ENCODE measurements at places on chromosomes 7 and 10.

- DNase-seq, result no peak
- no peaks in the 10 kb centered on the region for H3K36me3 ChIP-seq
- no peak overlapping the region for H3K27ac ChIP-seq
- no peak overlapping the region for H3K4me3 ChIP-seq
- H3K4me1 ChIP-seq, result no peaks in the 10 kb centered on the region
Measured at GRCh38 chr10:128163701-128164100, 37.5 kb upstream of the MKI67 start.

DNA sequence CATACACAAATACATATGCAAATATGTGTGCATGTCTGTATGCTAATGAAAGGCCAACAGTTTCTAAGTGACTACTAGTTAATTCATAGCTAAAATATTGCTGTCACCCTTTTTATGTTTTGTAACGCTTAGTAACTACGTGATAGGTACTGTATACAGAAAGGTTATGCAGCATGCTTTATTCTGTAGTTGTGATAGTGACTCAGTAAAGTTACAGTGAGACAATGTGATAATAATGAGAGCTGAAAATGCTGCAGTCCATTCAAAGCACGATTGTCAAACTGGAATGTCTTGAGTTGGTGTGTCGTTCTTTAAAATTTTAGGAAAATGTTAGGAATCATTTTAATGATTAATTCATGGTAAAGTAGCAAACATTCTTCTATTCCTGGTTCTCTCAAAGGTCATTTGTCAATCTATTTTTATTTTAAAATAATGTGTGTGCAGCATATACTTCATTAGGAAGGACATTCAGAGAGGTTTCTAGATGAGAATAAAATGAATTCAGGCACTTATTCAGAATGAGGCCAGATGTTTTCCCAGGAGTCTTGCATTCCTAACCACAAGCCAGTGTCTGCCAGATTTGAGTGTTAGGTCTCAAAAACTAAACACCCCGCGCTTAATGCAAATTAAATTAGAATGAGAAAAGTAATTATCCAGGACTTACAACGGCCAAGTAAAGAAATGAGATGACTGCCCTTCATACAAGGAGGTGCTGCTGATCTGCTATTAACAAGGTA lies 408.8 kb upstream of the FZD8 start:
- H3K27ac ChIP-seq, result no peak overlapping the region
- H3K4me3 ChIP-seq, result no peak overlapping the region
- H3K27me3 ChIP-seq, result peaks cover 2% of the 10 kb centered on the region
- H3K4me1 ChIP-seq, result peaks cover 2% of the 10 kb centered on the region

GRCh38 chr7:7943951-7944350 lies 24.6 kb upstream of the GLCCI1 start:
- H3K27ac ChIP-seq, result peak overlapping the region; percentile 36
- H3K27me3 ChIP-seq, result peaks cover 6% of the 10 kb centered on the region
- no peak overlapping the region for H3K4me3 ChIP-seq
- H3K4me1 ChIP-seq, result peaks cover 24% of the 10 kb centered on the region

- peaks cover 4% of the 10 kb centered on the region for H3K4me1 ChIP-seq
- no peaks in the 10 kb centered on the region for H3K36me3 ChIP-seq
- DNase-seq, result no peak
- no peaks in the 10 kb centered on the region for H3K27me3 ChIP-seq
- no peak overlapping the region for H3K4me3 ChIP-seq
Measured at GRCh38 chr7:91618776-91619765, 261.4 kb downstream of the MTERF1 start.

- H3K36me3 ChIP-seq, result peaks cover 5% of the 10 kb centered on the region
- peaks cover 4% of the 10 kb centered on the region for H3K27me3 ChIP-seq
- no peaks in the 10 kb centered on the region for H3K4me1 ChIP-seq
Measured at GRCh38 chr10:72285972-72286521, 12.3 kb downstream of the DDIT4 start.

DNA sequence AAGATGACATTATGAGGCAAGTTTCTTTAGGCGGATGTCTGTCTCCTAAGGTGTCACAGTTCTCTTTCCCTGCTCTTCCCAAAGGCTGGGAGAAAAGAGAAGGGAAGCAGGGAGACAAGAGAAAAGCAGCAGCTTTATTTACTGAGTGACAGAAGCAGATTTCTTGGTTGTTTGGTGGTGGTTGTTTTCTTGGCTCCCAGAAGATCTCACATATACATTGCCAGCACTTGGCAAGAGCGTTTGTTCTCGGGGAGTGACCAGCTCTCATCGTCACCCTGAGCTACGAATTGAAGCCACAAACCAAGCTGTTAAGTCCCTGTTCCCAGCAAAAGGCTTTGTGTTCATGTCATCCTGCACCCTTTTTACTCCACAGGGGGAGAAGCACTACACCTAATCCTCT lies 11.4 kb downstream of the CDHR3 start:
- DNase-seq, result no peak
- peaks cover 10% of the 10 kb centered on the region for H3K4me1 ChIP-seq
- no peak overlapping the region for H3K27ac ChIP-seq
- peaks cover 2% of the 10 kb centered on the region for H3K27me3 ChIP-seq
- H3K36me3 ChIP-seq, result peaks cover 4% of the 10 kb centered on the region
- no peak overlapping the region for H3K4me3 ChIP-seq

GRCh38 chr7:143284591-143285469 lies at the start of gene TMEM139:
Gene TMEM139, plus strand, starts transcription at chr7:143284958. Its CDS starts 1,000 bp downstream, at chr7:143285958.
- H3K4me1 ChIP-seq, result peaks cover 13% of the 10 kb centered on the region
- peaks cover 10% of the 10 kb centered on the region for H3K36me3 ChIP-seq
- peaks cover 14% of the 10 kb centered on the region for H3K27me3 ChIP-seq
- no peak within 1 kb of the TSS for H3K27ac ChIP-seq

DNA sequence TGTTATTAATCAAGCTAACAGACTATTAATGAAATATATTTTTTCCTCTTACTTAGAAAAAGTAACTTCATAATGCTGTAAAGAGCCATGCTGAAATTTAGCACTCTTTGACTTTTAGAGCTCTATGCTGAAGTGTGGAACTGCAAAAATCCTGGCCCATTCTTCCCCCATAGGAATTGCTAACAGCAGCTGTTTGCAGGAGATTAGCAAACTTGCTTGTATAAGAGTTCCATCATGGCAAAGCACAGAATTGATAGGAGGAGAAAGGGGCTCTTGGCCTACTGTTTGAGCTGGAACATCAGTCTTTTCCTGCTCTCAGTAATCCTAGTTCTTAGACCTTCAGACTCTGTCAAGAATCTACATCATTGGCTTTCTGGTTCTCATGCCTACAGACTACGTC lies 18.3 kb upstream of the GNAT3 start:
- no peak overlapping the region for H3K27ac ChIP-seq
- H3K27me3 ChIP-seq, result no peaks in the 10 kb centered on the region
- no peaks in the 10 kb centered on the region for H3K4me1 ChIP-seq
- no peak overlapping the region for H3K4me3 ChIP-seq
- peaks cover 5% of the 10 kb centered on the region for H3K36me3 ChIP-seq
- DNase-seq, result no peak

- no peaks in the 10 kb centered on the region for H3K27me3 ChIP-seq
- DNase-seq, result no peak
- H3K27ac ChIP-seq, result no peak overlapping the region
- H3K4me1 ChIP-seq, result peaks cover 3% of the 10 kb centered on the region
- no peak overlapping the region for H3K4me3 ChIP-seq
- no peaks in the 10 kb centered on the region for H3K36me3 ChIP-seq
Measured at GRCh38 chr7:14892961-14893360, 9.6 kb downstream of the DGKB start.

GRCh38 chr7:12370249-12370648 lies 33.4 kb downstream of the VWDE start:
- no peaks in the 10 kb centered on the region for H3K36me3 ChIP-seq
- H3K4me1 ChIP-seq, result peaks cover 5% of the 10 kb centered on the region
- H3K27ac ChIP-seq, result no peak overlapping the region
- DNase-seq, result no peak

- H3K27ac ChIP-seq, result peak overlapping the region; percentile 28
- peaks cover 16% of the 10 kb centered on the region for H3K4me1 ChIP-seq
- H3K4me3 ChIP-seq, result no peak overlapping the region
- DNase-seq, result no peak
- H3K36me3 ChIP-seq, result no peaks in the 10 kb centered on the region
Measured at GRCh38 chr10:72243822-72244437, 27.9 kb upstream of the ASCC1 start.

DNA sequence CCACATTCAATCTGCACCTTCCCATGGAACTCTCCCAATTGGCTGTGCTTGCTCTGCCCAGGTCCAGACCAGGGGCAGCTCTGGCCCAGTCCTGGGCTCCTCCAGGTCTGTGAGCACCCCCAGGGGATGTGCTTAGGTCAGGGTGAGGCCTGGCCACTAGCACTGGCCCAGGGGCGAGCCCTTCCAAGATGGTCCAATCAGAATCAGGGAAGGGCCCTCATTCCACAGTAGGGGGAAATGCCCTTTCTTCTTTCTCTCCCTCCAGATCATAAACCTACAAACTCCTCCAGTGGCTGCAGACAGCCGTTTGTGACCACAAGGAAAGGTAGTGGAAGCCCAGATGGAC lies 157.0 kb downstream of the PRKAG2 start:
- DNase-seq, result no peak
- no peaks in the 10 kb centered on the region for H3K36me3 ChIP-seq
- peaks cover 2% of the 10 kb centered on the region for H3K27me3 ChIP-seq
- no peak overlapping the region for H3K27ac ChIP-seq
- H3K4me3 ChIP-seq, result no peak overlapping the region

GRCh38 chr7:151888079-151889067 lies 11.5 kb upstream of the PRKAG2 start:
- peak overlapping the region; percentile 15 for H3K4me3 ChIP-seq
- peaks cover 9% of the 10 kb centered on the region for H3K4me1 ChIP-seq
- DNase-seq, result no peak
- peaks cover 5% of the 10 kb centered on the region for H3K27me3 ChIP-seq
- peaks cover 5% of the 10 kb centered on the region for H3K36me3 ChIP-seq
- peak overlapping the region; percentile 68 for H3K27ac ChIP-seq

- no peaks in the 10 kb centered on the region for H3K4me1 ChIP-seq
- H3K36me3 ChIP-seq, result no peaks in the 10 kb centered on the region
- H3K4me3 ChIP-seq, result no peak overlapping the region
- H3K27me3 ChIP-seq, result no peaks in the 10 kb centered on the region
- no peak overlapping the region for H3K27ac ChIP-seq
Measured at GRCh38 chr7:7048213-7048612, 134.1 kb upstream of the C1GALT1 start.

GRCh38 chr7:98802781-98803110 lies 67.1 kb downstream of the TMEM130 start:
- H3K36me3 ChIP-seq, result peaks cover 15% of the 10 kb centered on the region
- peak overlapping the region; percentile 78 for H3K27ac ChIP-seq
- H3K4me1 ChIP-seq, result peaks cover 16% of the 10 kb centered on the region

GRCh38 chr7:25626451-25627131 lies 398.3 kb upstream of the NPVF start:
- no peak for DNase-seq
- no peak overlapping the region for H3K4me3 ChIP-seq
- H3K27ac ChIP-seq, result no peak overlapping the region

GRCh38 chr10:71203716-71204115 lies 8.7 kb upstream of the UNC5B start:
- H3K27ac ChIP-seq, result no peak overlapping the region
- H3K4me1 ChIP-seq, result no peaks in the 10 kb centered on the region
- peaks cover 4% of the 10 kb centered on the region for H3K27me3 ChIP-seq
- no peak overlapping the region for H3K4me3 ChIP-seq
- DNase-seq, result no peak

GRCh38 chr7:67343114-67343513 lies 346.5 kb downstream of the TYW1 start:
- H3K27ac ChIP-seq, result no peak overlapping the region
- peaks cover 9% of the 10 kb centered on the region for H3K36me3 ChIP-seq
- H3K27me3 ChIP-seq, result no peaks in the 10 kb centered on the region
- DNase-seq, result no peak

- no peak overlapping the region for H3K4me3 ChIP-seq
- no peak overlapping the region for H3K27ac ChIP-seq
- DNase-seq, result no peak
- peaks cover 3% of the 10 kb centered on the region for H3K27me3 ChIP-seq
- H3K36me3 ChIP-seq, result no peaks in the 10 kb centered on the region
- H3K4me1 ChIP-seq, result peaks cover 4% of the 10 kb centered on the region
Measured at GRCh38 chr10:13238271-13239077, 4.3 kb upstream of the UCMA start.

GRCh38 chr10:6590100-6590499 lies 10.0 kb upstream of the PRKCQ start:
- no peaks in the 10 kb centered on the region for H3K27me3 ChIP-seq
- no peak overlapping the region for H3K27ac ChIP-seq
- H3K4me3 ChIP-seq, result no peak overlapping the region
- DNase-seq, result no peak

DNA sequence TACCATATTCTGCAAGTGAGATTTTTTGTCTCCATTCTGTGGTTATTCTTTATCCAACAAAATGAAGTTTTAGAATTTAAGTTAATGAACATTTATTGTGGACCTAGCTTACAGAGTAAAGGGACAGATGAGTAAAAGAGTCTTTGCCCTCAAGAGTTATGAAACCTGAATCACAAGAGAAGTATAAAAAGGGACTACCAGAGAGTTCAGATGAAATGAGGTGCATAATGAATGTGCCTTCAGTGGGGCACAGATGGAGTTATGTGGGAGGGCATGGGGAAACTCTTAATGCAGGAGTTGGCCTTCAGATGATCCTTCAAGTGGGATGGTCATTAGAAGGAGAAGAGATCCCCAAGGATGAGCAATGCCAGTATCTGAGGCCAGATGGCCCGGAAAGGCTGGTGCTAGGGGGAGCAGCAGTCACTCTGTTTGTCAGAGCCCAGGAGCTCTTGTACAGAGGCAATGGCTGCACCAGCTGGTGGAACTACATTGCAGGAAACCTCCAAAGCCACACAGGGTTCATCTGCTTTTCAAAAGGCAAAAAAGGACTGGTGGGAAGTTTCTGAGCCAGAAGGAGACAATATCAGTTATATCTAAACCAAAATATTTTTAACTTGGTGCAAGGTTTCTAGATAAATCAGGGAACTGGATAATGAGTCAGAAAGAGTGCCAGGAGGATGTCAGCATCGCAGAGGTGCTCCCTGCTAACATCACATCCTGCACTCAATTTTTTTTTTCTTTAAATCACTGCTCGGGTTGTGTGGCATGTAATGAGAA lies 162.0 kb downstream of the KLF6 start:
- DNase-seq, result no peak
- no peaks in the 10 kb centered on the region for H3K4me1 ChIP-seq
- peaks cover 9% of the 10 kb centered on the region for H3K36me3 ChIP-seq
- H3K27me3 ChIP-seq, result no peaks in the 10 kb centered on the region

GRCh38 chr7:24245362-24245761 lies 38.6 kb upstream of the NPY start:
- H3K4me3 ChIP-seq, result no peak overlapping the region

DNA sequence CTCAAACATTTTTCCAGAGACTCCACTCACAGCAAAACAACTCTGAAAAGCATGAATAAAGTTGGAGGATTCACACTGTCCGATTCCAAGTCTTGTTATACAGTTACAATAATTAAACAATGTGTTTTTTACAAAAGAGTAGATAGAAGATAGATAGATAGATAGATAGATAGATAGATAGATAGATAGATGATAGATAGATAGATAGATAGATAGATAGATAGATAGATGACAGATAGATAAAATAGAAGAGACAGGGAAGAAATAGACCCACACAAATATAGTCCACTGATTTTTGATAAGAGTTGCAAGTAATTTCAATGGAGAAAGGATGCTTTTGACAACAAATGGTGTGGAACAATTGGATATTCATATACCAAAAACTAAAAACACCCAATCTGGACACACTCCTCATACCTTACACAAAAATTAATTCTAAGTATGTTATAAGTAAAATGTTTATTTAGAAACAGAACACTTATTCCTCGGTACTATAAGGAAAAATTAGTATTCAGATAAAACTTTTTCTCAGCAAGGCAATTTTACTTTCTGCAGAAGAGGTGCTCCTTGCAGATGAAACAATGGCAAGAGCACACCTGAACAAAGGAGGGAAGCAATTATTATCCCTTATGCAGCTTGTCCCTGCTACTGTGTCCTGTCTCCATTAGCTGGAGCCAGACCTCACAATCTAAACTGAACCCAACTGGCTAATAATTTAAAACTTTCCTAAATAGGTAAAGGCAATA lies 5.7 kb upstream of the TAS2R39 start:
- H3K27me3 ChIP-seq, result no peaks in the 10 kb centered on the region
- H3K36me3 ChIP-seq, result no peaks in the 10 kb centered on the region
- no peaks in the 10 kb centered on the region for H3K4me1 ChIP-seq
- no peak overlapping the region for H3K4me3 ChIP-seq
- H3K27ac ChIP-seq, result no peak overlapping the region
